ENCODE measurements at places on chromosomes 1 and 21.
A peak's percentile ranks its signal among the peaks of the same experiment; 100 is the strongest.

DNA sequence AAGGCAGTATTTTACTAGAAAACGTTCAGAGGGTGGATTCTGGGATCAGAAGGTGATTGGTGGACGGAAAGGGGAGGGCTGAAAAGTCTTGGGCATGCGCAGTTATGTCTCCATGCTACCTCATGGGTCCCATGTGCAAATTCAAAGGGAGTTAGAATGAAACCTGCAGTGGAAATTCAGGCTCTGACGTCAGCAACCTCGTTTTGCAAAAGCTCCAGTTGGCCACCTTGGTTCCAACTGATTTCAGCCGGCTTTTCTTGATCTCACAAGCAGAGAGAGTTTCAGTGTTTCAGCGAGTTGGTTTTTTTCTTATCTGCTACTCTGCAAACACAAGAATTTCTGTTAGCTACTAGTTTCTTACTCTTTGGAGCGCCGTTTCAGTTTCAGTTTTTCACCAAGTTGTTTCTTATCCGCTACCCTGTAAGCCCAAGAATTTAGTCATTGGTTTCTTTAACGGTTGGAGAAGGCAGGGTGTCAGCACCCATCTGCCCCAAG, 69.8 kb upstream of the PGBD5 start:
- no peak for DNase-seq

DNA sequence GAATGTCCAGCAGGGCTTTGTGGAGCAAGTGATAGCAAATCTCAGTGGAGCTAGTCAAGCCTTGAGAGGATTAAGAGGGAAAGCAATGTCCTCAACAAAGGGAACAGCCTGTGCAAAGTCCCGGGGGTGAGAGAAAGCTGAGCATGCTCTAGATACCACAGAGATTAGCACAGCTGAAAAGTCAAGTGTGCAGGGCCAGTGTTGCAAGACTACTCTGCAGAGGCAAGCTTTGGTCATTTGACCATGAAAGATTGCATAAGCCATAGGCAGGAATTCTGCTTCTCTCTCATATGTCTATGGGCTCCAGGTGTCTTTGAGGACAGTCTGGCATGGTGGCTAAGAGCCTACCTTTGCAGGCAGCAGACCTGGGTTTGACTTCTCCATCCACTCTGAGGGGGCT, 181.0 kb upstream of the JUN start:
- DNase-seq = no peak

DNA sequence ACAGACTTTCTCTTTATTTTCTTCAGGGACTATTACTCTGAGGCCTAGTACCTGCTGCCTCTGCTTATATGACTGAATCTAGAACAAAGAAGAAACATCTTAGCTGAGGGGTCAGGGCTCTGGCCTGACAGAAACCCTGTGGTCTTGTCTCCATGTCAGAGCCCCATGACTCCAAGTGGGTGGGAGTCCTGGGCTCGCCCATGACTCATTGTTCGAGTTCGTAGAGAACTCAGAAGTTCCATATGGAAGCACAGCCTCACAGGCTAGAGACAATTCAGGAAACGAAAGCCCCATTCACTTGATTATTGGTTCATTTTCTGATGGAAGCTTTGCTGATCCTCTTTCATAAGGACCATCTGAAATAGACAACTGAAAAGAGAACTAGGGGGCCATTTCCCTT, 73.2 kb downstream of the CD58 start:
- no peak for DNase-seq

DNA sequence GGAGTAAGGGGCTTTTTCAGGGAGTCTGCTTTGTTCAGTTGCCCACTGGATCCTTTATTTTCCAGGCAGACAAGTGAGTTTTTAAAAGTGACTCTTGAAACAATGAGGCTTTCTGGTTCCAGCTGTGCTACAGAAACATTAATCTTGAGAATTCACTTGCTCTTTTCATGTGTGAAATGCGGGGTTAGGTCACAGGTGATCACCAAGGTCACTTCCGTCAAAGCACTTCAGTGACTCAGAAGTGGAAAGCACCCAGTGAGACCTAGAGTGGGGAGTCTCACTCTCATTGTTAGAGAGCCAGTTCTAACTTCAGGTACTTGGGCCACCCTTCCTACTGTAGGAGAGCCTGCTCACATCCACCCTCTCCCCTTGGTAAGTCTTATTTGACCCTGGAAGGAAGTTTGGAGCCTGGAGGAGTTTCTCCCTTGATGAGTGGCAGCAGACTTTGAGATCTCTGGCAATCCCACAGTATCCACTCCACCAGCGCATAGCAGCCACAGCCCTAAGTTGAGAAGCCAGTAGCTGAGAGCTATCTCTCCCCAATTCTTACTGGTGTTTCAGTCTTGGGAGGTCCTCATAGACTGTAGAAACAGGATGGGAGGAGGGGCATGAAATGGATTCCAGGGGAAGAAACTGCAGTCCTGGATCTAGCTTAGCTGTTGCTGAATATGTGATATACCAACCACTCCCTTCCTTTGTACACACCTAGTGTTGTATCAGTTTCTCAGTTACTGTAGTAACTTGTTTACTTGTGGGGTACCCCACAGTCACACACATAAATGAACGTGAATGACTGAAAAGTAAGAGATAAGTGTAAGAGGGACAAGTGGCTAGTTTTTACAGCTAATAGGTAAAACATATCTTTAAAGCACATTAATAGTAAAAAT, 3.1 kb downstream of the TACSTD2 start:
- no peak for DNase-seq

GRCh38 chr1:185699874-185700273, 34.3 kb upstream of the HMCN1 start:
- DNase-seq = no peak

DNA sequence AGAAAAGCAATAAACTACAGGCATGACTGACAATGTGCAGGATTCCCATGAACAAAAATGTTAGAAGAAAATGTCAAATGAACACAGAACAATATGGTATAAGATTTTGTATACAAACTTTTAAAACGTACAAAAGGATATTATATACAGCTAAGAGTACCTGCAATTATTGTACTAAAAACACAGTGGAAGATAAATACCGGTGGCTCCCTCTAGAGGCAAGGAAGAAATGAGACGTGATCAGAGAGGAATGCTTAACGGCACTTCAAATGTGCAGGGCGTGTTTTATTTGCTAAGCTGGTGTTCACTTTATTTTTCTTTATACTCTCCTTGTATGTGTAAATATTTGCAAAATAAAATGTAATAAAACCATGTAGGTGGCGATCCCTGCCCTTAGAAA, 191.8 kb upstream of the SAMSN1 start:
- DNase-seq = peak; percentile 3

- DNase-seq = no peak
These were observed 96.5 kb downstream of the DTL start for GRCh38 chr1:212132025-212132424.

- no peak for DNase-seq
These were observed 20.6 kb upstream of the RCAN3 start for GRCh38 chr1:24481843-24482610.

- DNase-seq = no peak
These were observed 69.5 kb upstream of the ERRFI1 start for GRCh38 chr1:8095584-8095983.

DNA sequence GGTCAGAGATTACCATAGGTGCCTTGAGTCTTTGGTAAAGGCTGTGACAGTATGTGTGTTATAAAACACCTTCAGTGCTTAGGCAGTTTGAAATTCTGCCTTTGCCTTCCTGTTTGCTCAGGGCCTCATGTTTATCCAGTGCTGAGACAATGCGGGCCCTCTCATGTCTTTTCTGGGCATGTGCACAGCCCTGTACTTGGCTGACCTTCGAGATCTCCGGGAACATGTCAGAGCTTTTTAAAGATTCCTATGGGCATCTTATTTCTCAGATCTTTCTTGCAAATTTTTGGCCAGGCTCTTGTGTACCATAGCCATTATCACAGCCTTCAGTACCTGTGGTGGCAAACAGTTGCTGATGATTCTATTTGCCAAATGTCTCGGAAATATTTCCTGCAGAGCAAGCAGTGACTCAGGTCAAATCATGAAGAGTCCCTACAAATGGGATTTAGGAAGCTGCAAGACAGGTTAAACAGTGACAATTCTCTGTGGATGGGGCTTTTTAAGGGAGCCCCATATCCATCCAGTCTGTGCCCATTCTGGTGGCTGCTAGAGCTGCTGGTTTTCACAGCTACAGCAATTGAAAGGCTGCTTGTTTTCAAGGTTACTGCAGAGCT, 42.1 kb downstream of the HOOK1 start:
- no peak for DNase-seq

- no peak for DNase-seq
These were observed 14.0 kb downstream of the ATP5PO start for GRCh38 chr21:33901412-33902288.

GRCh38 chr1:226310637-226311195, 1.8 kb upstream of the LIN9 start:
- DNase-seq = no peak

DNA sequence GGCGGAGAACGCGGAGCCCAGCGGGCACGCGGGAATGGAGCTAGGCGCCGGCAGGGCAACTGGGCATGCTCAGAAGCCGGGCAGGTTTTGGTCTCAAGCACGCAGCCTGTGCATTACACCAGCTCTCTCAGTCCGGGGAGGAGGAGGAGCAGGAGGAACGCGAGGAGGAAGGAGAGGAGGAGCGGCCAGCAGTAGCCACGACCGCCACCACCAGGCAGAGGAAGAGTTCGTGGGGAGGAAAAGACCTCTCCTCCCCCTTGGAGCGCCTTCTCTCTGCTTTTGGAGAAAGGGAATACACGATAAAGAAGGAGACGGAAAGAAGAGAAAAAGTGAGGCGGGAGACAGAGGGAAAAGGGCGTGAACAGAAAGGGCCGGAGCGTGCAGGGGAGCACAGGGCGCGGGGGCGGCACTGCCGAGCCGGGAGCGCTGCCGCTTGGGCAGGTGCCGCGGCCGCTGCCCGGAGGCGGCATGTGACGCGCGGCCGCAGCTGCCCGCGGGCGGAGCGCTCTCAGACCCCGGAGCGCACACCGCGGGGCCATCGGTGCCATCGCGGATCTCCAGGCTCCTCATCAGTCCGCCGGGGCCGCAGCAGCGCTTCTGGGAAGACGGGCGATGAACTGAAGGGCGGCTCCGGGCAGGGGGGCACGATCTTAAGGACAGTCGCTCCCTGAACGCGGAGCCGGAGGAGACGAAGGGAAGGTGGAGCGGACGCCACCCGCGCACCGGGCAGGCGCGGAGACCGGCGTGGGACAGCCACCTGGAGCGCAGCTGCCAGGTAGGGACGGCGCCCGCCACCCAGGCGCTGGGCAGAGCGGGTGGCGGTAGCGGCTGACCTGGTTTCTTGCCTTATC, at the start of gene CHRM3:
TSS of gene CHRM3 (plus strand) at position 116 of the 851 bp plus-strand sequence. CDS start 520,884 bp downstream, outside the sequence.
- DNase-seq = peak; percentile 30

- DNase-seq = no peak
These were observed 9.9 kb upstream of the TARS2 start for GRCh38 chr1:150477320-150477719.

DNA sequence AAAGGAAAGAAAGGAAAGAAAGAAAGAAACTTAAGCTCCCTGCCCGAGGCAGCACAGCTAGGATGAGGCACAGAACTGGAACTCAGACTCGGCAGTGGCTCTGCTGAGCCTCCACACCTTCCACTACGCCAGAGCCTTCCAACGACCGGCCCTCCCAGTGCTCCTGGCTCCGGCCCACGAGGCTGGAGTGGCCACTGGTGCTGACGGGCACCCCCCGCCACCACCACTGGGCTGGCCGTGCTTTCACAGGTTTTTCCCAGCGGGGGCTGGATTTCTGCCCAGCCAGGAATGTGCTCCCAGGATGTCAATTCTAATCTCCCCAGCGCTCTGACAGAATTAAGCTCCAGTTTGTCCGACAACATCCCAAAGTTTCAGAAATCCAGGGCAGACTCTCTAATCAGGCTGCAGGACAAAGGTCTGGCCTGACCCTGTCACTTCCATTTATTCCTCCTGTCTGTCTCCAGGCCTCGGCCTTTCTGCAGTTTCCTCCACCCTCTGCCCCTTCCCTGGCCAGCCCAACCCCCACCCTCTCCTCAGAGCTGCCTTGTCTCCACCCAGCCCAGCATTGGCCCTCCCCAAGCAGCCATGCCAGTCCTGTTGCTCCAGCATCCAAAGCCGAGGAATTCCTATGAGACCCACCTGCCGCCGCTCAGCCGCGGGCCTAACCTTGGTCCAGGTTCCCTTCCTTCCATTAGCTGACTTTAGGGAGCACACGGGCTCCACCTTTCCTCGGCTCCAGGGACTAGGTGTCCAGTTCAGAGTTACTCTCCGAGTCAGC, 81.9 kb downstream of the CASZ1 start:
- no peak for DNase-seq

- DNase-seq = no peak
These were observed 14.4 kb downstream of the KIRREL1 start for GRCh38 chr1:158007667-158008386.

GRCh38 chr1:13808729-13809131, 108.7 kb downstream of the PRDM2 start:
- DNase-seq = no peak

DNA sequence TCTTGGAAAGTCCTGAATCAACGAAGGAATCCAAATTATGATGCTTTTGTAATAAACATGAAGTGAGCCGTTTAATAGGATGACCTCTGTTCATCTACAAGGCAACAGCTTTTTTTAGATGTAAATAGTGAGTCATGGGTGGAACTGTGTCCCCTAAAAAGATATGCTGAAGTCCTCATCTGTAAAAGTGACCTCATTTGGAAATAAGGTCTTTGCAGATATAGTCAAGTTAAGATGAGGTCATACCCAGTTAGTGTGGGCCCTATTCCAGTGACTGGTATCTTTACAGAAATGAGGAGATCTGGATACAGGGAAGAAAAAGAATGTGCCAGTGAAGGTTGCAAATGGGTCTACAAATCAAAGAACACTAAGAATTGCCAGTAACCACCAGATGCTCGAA, 1287.3 kb upstream of the ADGRL4 start:
- DNase-seq = no peak

- DNase-seq = no peak
These were observed 14.5 kb downstream of the IFNLR1 start for GRCh38 chr1:24172598-24172997.

- DNase-seq = no peak
These were observed 4.8 kb downstream of the RIPK4 start for GRCh38 chr21:41761934-41762635.

- no peak for DNase-seq
These were observed 57.0 kb downstream of the SPATA46 start for GRCh38 chr1:162319493-162320175.

- no peak for DNase-seq
These were observed 596 bp downstream of the TOR3A start for GRCh38 chr1:179082333-179082998.

GRCh38 chr1:61892977-61893376, 150.7 kb downstream of the PATJ start:
- no peak for DNase-seq

- no peak for DNase-seq
These were observed 23.0 kb upstream of the SPSB1 start for GRCh38 chr1:9269721-9270120.

- no peak for DNase-seq
These were observed 26.6 kb downstream of the ATF3 start for GRCh38 chr1:212635141-212635631.

DNA sequence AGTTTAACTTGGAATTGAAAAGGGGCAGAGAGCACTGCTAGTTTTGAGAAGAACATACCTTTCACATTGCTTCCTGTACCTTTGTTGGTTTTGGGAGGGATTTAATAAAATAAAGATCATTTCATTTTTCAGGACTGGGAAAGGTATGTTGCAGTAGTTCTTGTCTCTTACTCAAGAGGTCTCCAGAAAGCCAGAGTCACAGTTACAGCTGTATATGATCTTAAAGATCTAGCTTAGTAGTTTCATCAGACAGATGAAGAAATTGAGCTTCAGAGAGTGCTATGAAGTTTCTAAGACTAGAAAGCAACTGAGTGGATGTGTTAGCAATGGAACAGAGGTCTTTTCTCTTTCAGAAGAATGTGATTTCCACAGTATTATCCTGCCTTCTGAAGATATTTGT, 1.0 kb downstream of the OR10K2 start:
- DNase-seq = no peak

- no peak for DNase-seq
These were observed 3.0 kb downstream of the ANKRD45 start for GRCh38 chr1:173666646-173667045.
